ENCODE measurements at places on chromosomes 7 and 10. TPM values are rescaled to one million over a fixed set of nuclear protein-coding genes. Genes with fewer than 3 reads are reported as not detected.

Gene ADRB1
- 1.1 TPM for total RNA-seq

Gene PKD2L1
- 0.09 TPM for total RNA-seq

Gene CPA5
- total RNA-seq = not detected

Gene ZKSCAN1
- 10.1 TPM for total RNA-seq

Gene CHRM2
- not detected for total RNA-seq

Gene CALML5
- not detected for total RNA-seq

Gene DGKI
- total RNA-seq = 0.23 TPM

Gene GPRIN2
- total RNA-seq = 32.7 TPM

Gene ZNF804B
- not detected for total RNA-seq

Gene SMC3
- 57.1 TPM for total RNA-seq

Gene SPDYE9
- total RNA-seq = not detected

Gene FAM25G
- total RNA-seq = not detected

Gene KLF14
- not detected for total RNA-seq

Gene LIPF
- not detected for total RNA-seq

Gene DKK1
- total RNA-seq = 445 TPM

Gene GARS1
- total RNA-seq = 142 TPM

Gene MMP21
- total RNA-seq = not detected

Gene ASB4
- total RNA-seq = 0.14 TPM

Gene KCP
- total RNA-seq = 0.09 TPM

Gene OPN4
- not detected for total RNA-seq

Gene TFEC
- not detected for total RNA-seq

Gene PPP1R9A
- total RNA-seq = 3.8 TPM

Gene LSM8
- total RNA-seq = 39.2 TPM

Gene SLC4A2
- 198 TPM for total RNA-seq

Gene TRPV5
- not detected for total RNA-seq

Gene ELFN1
- total RNA-seq = 0.38 TPM

Gene METTL27
- 9.8 TPM for total RNA-seq

Gene AKR1C3
- 1,261 TPM for total RNA-seq

Gene SEPHS1
- total RNA-seq = 58.3 TPM

Gene UNCX
- total RNA-seq = not detected

Gene TMEM273
- not detected for total RNA-seq

Gene COL26A1
- 0.36 TPM for total RNA-seq

Gene OR2A12
- not detected for total RNA-seq

Gene MICU1
- 53.8 TPM for total RNA-seq

Gene EEPD1
- 57.7 TPM for total RNA-seq

Gene DPYSL4
- total RNA-seq = 16.7 TPM

Gene MNX1
- total RNA-seq = 5.1 TPM

Gene AKR1C8
- 0.16 TPM for total RNA-seq

Gene HOXA11
- 0.70 TPM for total RNA-seq

Gene ZNF487
- total RNA-seq = 7.1 TPM

Gene EVX1
- total RNA-seq = 0.10 TPM

Gene ITPRID1
- total RNA-seq = not detected

Gene PANK1
- 6.4 TPM for total RNA-seq

Gene PTPN20
- 4.7 TPM for total RNA-seq

Gene ZNF32
- total RNA-seq = 16.7 TPM

Gene SVIL
- total RNA-seq = 19.1 TPM

Gene GRM3
- not detected for total RNA-seq

Gene IGF2BP3
- total RNA-seq = 22.2 TPM

Gene CLCN1
- not detected for total RNA-seq

Gene SEMA3D
- 0.03 TPM for total RNA-seq

Gene SLC13A1
- total RNA-seq = not detected

Gene KCNH2
- 1.5 TPM for total RNA-seq

Gene INPP5F
- 11.4 TPM for total RNA-seq

Gene CPA2
- not detected for total RNA-seq

Gene ANKRD61
- 0.53 TPM for total RNA-seq

Gene WNT8B
- total RNA-seq = not detected
